ENCODE measurements at places on chromosomes 3 and 15.

DNA sequence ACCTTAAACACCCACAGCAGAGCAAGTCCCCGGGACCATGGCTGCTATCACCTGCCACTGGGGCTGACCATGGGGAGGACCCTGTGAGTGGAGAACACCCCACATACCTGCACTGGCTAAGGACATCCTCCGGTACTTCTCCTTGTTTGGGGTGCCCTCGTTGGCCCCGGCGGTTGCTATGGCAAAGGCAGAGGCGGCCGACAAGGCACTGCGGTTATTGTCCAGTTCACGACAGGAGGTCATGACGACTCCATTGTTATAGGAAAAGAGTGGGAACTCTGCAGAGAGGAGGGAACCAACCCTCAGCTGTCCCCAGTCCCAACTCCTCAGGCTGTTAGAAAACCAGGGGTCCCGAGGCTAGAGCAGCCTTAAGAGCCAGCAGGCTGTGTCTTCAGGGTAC, 54.8 kb upstream of the CTSH start:
- DNase-seq, result no peak

DNA sequence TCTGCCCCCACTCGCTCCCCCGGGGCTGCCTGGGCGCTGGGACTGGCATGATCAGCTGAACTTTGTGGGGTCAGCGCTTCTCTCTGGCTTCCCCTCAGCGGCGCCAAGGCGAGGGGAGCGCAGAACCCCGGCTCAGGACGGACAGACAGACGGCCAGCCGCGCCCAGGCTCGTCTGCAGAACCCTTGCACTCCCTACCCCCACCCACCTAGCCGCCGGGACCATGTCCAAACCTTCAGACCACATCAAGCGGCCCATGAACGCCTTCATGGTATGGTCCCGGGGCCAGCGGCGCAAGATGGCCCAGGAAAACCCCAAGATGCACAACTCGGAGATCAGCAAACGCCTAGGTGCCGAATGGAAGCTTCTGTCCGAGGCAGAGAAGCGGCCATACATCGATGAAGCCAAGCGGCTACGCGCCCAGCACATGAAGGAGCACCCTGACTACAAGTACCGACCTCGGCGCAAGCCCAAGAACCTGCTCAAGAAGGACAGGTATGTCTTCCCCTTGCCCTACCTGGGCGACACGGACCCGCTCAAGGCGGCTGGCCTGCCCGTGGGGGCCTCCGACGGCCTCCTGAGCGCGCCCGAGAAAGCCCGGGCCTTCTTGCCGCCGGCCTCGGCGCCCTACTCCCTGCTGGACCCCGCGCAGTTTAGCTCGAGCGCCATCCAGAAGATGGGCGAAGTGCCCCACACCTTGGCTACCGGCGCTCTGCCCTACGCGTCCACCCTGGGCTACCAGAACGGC, 621 bp downstream of the SOX14 start:
- DNase-seq, result no peak

GRCh38 chr3:94996743-94997142, 933.9 kb downstream of the NSUN3 start:
- no peak for DNase-seq

DNA sequence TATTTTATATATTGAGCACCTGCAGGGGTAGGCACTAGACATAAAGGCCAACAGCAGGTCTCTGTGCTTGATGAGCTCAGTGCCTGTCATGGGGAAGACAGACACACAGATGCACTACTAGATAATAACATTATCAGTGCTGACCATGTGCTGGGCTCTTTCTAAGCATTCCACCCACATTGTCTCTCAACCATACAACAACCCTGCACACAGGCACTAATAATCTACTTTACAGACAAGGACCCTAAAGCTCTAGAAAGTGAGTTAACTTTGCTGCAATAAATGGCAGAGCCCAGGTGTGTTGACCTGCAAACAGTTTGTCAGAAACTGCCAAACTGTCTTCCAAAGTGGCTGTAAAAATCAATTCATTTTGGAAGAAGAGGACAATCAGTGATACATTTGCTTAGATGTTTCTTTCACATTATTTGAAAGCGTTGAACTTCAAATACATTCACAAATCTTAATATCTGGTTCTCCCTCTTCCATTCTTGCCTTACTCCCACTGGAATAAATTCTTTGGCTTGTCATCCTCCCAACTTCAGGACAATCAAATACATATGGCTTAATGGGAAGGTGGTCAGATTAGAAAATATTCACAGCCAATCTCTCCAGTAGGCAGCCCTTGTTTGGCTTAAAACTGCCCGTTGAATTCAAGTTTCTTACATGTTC, 11.0 kb upstream of the PP2D1 start:
- no peak for DNase-seq

DNA sequence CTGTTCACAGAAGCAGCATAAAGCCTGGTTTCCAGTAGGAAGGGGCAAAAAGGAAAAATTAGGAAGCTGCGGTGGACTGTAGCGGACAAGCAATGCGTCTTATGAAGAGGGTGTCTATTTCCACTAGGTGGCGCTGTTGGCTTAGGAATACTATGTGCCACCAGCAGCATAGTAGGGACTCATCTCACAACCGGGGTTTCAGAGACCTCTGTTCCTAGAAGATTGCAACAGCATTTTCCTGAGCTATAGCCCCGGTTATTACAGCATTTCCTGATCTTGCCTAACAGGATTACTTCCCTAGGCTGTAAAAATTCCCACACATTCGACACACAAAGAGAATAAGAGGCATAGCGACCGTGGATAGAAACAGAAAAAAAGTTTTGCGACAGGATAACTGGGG, 683.0 kb downstream of the TBL1XR1 start:
- no peak for DNase-seq

DNA sequence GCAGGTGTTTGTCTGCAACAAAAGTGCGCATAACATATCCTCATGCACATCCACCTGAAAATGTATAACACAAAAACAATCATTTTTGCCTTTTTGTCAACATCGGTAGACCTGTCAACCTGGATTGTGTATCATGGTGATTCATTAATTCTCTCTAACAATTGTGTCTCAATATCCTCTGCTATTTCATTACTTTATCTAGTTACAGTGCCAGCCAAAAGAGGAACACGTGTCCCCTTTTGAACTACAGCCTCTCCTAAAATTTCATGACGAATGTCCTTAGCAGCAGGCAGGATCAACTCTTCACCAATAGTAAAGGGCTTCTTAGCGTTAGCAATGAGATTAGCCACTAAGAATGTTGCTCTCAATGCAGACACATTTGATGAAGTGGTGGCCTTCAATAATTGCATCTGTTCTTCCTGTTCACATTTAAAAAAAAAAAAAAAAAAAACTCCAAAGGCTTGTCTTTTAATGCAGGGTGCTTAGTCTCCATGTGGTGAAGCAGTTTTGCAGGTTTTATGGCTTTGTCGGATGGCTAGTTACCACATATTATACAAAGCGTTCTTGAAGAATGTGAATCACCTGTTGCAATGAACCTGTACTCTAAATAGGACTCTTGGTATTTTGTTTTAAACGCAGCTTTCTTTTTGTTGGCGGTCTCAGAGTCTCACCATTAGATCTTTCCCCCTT, 45.7 kb upstream of the MCTP2 start:
- DNase-seq, result no peak

DNA sequence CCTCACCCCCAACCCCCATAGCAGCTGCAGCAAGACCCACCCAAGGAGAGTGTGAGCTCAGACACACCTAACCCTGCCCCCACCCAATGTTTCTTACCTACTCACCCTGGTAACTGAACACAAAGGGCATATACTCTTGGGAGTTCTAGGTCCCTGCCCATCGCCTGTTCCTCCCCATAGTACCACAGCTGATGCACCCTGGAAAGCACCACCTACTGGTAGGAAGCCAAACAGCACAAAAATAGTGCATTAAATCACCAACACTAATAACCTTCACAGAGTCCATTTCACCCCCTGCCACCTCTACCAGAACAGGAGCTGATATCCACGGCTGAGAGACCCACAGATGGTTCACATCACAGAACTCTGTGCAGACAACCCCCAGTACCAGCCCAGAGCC, 245.2 kb downstream of the EFHB start:
- no peak for DNase-seq

DNA sequence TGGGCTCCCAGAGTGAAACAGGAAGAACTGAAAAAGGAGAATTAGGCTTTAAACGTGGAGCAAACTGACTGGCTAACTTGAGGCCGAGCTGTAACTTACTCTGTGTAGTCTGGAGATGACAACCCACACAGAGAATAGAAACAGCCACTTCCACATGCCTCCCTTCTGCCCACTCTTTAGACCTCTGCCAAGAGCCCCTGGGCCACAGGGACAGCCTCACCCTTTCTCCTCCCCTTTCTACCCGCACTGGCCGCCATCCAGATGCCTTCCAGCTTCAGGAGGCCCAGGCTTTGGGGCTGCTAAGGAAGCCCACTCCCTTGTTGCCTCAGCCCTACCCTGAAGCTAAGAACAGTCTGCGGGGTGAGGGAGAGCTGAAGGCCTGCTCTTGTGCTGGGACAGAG, 6.8 kb downstream of the ARHGAP31 start:
- DNase-seq, result no peak

DNA sequence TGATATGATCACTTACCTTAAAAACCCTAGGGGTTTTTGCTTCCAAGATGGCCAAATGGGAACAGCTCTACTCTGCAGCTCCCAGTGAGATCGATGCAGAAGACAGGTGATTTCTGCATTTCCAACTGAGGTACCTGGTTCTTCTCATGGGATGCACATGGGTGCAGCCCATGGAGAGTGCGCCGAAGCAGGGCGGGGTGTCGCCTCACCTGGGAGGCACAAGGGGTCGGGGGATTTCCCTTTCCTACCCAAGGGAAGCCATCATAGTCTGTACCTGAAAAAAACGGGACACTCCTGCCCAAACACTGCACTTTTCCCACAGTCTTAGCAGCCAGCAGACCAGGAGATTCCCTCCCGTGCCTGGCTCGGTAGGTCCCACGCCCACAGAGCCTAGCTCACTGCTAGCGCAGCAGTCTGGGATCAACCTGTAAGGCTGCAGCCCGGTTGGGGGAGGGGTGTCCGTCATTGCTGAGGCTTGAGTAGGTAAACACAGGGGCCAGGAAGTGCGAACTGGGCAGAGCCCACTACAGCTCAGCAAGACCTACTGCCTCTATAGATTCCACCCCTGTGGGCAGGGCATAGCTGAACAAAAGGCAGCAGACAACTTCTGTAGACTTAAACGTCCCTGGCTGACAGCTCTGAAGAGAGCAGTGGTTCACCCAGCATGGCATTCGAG, 78.6 kb downstream of the CTNNB1 start:
- DNase-seq, result no peak

DNA sequence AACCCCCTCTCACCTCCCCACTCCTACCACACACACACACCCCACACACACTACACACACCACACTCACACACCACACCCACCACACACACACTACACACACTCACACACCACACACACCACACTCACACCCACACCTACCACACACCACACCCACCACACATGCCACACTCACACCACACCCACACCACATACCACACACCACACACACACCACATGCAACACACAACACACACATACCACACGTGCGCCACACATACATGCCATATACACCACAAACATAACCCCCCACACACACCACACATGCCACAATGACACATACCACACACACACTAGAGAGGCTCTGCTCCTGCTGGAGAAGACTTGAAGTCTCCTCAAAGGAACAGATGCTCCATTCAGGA, 5.9 kb upstream of the ITPKA start:
- no peak for DNase-seq

DNA sequence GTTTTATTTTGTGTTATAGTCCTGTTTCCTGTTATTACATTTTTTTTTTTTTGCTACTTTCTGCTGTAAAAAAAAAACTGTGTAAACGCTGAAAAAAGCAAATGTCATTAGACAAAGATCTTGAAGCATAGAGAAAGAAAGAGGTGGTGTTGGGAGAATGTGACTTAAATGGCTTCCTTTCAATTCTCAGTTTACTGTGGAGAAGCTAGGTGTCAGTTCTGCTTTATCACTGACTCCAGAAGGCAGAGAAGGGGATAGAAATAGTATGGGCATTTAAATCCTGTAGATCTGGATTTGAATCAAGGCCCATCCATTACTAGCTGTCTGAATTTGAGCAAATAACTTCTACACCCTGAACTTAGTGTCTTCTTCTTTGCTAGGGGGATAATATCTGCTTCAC, 23.0 kb downstream of the PPM1L start:
- DNase-seq, result no peak

- no peak for DNase-seq
These were observed 32.8 kb upstream of the LRTM1 start for GRCh38 chr3:54960701-54961100.

DNA sequence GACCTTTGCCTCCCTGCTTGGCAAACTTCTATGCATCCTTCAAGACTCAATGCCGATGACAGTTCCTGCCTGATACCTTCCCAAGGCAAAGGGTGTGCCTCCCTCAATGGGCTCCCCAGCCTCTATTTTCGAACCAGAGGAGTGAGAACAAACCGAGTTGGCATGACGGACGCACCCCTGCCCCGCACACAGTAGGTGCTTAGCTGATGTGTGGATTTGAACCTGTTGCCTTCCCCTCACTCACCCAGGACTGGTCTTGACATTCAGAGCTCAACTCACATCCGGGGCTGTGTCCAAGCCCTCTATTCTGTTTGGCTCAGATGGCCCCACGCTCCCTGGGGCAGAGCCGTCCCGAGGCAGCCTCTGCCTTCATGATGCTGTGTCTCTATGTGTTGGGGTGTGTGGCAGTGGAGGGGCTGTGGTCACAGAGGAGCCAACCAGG, 52.2 kb upstream of the SLC6A11 start:
- no peak for DNase-seq

DNA sequence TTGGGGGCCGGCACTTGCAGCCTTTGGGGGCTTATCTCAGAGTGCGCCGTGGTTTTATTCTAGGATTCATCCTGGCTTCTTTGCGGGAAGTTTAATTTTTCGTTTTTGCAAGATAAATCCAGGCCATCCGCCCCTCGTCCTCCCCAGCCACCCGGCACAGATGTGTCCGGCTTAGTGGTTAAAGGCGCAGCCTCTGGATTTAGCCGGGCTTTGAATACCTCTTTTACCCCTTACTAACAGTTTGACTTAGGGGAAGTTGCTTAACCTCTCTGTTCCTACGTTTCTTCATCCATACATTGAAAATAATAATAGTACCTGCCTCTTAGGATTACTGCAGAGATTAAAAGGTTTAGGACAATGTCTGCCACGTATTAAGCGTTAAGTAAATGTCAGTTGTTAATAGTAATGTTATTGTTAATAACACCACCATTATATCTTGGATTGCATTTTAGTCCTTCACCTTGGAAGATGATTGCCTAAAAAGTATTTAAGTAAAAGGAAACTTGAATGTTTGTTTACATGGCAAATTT, 714 bp downstream of the ECT2 start:
- DNase-seq, result no peak

GRCh38 chr15:70101459-70102113, 3.9 kb upstream of the TLE3 start:
- DNase-seq, result no peak

DNA sequence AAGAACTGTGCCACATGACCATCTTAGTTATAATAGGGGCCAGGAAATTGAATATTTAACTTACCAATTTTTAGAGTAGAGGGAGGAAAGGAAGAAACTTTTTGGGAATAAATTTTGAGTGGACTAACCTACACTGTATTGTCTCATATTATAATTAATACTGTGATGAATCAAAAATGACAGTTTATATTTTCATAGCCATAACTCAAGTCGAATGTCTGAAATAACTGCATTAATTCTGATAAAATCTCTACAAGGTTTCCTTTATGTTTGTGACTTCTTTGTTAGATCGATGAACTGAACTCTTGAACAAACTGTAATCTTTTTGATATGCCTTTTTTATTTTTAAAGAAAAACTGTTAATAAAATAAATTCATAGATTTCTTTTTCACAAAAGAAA, 132.8 kb upstream of the DPH6 start:
- DNase-seq, result no peak

GRCh38 chr15:61062268-61062861, 166.7 kb downstream of the RORA start:
- no peak for DNase-seq
